Thoracic aorta (tissue), 2 donors: ENCODE measurements at places on chromosomes 4 and X. TPM values are rescaled to one million over a fixed set of nuclear protein-coding genes. Genes with fewer than 3 reads are reported as not detected.

The KCND1 gene
- 5.0 TPM for total RNA-seq

The MSX1 gene
- total RNA-seq = 11.0 TPM

The CYBB gene
- total RNA-seq = 39.9 TPM

The ADGRA3 gene
- total RNA-seq = 15.7 TPM

The GLA gene
- 23.2 TPM for total RNA-seq

The UGT8 gene
- total RNA-seq = 0.14 TPM
